Activated CD8-positive, alpha-beta memory T cell treated with anti-CD3 and anti-CD28 coated beads, Interleukin-2, amount 50 U/mL, for 48 hours (primary cell): ENCODE measurements at places on chromosomes 7 and 10.

DNA sequence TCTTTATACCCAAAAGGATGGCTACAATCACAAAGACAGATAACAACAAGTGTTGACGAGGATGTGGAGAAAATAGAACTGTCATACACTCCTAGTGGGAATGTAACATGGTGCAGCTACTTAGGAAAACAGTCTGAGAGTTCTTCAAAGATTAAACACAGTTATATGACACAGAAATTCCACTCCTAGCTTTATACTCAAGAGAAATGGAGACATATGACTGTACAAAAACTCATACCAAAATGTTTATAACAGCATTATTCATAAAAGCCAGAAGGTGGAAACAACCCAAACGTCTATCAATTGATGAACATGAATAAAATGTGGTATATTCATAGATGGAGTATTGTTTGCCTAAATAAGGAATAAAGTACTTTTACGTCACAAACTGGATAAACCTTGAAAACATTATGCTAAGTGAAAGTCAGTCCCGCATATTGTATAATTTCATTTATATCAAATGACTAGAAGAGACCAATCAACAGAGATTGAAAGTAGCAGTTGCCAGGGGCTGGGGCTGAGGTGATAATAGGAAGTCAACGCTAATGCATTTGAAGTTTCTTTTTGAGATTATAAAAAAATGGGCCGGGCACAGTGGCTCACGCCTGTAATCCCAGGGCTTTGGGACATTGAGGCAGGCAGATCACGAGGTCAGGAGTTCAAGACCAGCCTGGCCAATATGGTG, 61.6 kb upstream of the SRPK2 start:
- DNase-seq = no peak

- no peak for DNase-seq
These were observed 80.3 kb downstream of the PLXNA4 start for GRCh38 chr7:132495936-132496335.

DNA sequence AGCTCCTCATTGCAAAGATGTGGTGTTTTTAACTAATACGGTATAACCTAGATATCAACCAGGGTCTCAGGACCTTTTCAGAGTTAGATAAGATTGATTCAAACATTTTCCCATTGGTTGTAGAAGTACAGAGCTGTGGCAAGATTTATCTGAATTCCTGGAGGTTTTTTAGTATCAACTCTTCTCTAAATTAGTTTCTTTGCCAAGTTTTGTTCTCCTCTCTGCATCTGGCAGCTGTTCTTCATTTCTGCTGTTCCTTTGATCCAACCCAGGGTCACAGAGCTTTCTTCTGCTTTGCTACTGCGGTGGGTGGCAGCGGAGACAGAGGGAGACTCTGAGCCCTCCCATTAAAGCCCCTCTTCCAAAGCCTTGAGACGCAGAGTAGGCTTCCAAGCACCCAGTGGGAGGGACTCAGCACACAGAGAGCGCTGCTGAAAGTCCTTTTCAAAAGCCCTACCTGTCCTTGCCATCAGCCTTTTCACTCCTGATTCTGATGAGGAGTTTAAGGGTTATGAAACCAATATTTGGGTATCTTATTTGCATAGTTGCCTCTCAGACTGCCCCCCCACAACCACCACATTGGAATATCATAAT, 146.3 kb upstream of the EEPD1 start:
- no peak for DNase-seq

- no peak for DNase-seq
These were observed 182.2 kb downstream of the PHF14 start for GRCh38 chr7:11155883-11156282.

- no peak for DNase-seq
These were observed 14.6 kb downstream of the COL26A1 start for GRCh38 chr7:101377189-101377736.
